ENCODE measurements at places on chromosomes 6 and 20. TPM values are rescaled to one million over a fixed set of nuclear protein-coding genes. Genes with fewer than 3 reads are reported as not detected.

Gene ADA
- 26.7 TPM for total RNA-seq

Gene NDRG3
- 25.4 TPM for total RNA-seq

Gene BPIFB4
- total RNA-seq = not detected

Gene ANGPT4
- total RNA-seq = not detected

Gene LKAAEAR1
- not detected for total RNA-seq

Gene POFUT1
- total RNA-seq = 59.7 TPM

Gene RBM24
- total RNA-seq = not detected

Gene SPEF1
- 0.48 TPM for total RNA-seq

Gene ID4
- total RNA-seq = not detected

Gene APOBEC2
- total RNA-seq = not detected

Gene VAPB
- 55.3 TPM for total RNA-seq

Gene OR2B6
- total RNA-seq = 0.35 TPM

Gene SPACA1
- not detected for total RNA-seq

Gene ZNF165
- total RNA-seq = 6.1 TPM

Gene ANKEF1
- total RNA-seq = 4.2 TPM

Gene TMEM200A
- 0.53 TPM for total RNA-seq

Gene CRISP3
- not detected for total RNA-seq

Gene FAXC
- total RNA-seq = not detected

Gene PRKN
- total RNA-seq = 2.5 TPM

Gene KIZ
- total RNA-seq = 24.0 TPM

Gene SLC35F1
- total RNA-seq = 0.50 TPM

Gene RPS6KA2
- total RNA-seq = 28.1 TPM

Gene KCNS1
- total RNA-seq = 0.58 TPM

Gene TMC2
- not detected for total RNA-seq

Gene KCNK5
- total RNA-seq = 10.9 TPM

Gene KLHDC3
- total RNA-seq = 68.9 TPM

Gene CPNE5
- total RNA-seq = 2.6 TPM

Gene CLVS2
- not detected for total RNA-seq
